ENCODE measurements at places on chromosomes 11 and 22. TPM values are rescaled to one million over a fixed set of nuclear protein-coding genes. Genes with fewer than 3 reads are reported as not detected.

DNA sequence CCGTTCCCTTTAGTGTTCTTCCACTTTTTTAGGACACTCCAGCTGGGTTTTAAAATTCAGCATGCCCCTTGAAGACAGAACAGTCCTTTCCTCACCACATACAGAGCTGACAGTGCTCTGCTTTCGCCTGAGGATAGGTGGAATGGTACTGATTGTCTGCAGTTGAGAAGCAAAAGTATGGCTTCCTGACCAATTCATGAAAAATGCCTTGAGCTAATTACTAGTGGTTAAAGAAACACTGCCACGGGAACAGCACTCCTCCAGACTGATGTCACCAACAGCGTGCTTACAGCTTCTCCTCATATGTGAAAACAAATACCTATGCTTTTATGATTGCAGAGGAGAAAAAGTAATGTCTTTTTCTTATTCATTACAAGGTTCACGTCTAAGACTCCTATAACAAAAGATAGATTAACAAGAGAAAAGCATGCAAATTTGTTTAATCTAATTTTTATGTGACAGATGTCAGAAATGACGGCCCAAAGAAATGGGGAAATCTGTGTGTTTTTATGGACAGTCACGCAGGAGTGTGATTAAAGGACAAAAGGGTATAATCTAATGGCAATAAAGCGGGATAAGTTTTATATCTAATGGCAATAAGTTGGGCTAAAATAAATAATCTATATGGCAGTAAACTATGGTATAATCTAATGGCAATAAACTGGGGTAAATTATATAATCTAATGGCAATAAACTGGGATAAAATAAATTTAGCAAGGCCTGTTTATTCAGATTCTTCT, 123.4 kb upstream of the ARHGAP42 start:
- H3K4me3 ChIP-seq: no peak overlapping the region
- no peaks in the 10 kb centered on the region for H3K27me3 ChIP-seq
- no peaks in the 10 kb centered on the region for H3K36me3 ChIP-seq
- H3K4me1 ChIP-seq: no peaks in the 10 kb centered on the region
- H3K27ac ChIP-seq: no peak overlapping the region

DNA sequence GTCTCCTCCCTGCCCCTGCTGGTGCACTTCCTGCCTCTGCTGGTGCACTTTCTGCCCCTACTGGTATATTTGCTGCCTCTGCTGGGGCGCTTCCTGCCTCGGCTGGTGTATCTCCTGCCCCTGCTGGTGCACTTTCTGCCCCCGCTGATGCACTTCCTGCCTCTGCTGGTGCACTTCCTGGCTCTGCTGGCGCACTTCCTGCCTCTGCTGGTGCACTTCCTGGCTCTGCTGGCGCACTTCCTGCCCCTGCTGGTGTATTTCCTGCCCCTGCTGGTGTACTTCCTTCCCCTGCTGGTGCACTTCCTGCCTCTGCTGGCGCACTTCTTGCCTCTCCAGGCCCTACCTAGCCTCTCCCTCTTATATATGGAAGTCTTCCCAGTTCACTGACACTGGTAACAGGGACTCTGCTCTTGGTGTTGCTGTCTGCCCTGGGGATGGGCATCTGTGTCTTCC, 10.1 kb downstream of the MTFP1 start:
- DNase-seq: no peak
- no peak overlapping the region for H3K27ac ChIP-seq
- H3K4me1 ChIP-seq: no peaks in the 10 kb centered on the region
- no peak overlapping the region for H3K4me3 ChIP-seq

GRCh38 chr22:48418831-48419230, 1408.8 kb downstream of the BRD1 start:
- H3K27me3 ChIP-seq: no peaks in the 10 kb centered on the region

DNA sequence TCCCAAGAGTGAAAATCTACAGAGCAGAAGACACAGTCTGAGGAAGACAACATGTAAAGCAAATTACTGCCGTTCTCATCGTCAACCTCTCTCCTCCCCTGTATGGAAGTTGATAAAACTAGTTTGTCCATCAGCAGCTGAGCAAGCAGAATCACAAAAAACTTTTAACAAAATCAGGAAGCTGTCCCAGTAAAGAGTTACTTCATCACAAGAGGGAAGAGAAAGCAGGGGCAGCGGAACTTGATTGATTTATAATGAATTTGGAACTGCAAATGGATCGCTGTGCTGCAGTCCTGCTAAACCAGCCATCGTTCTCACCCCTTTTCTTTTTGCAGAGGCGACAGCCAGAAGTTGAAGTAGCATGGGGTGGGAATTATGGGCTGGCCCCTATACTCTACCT, 13.7 kb upstream of the UCP3 start:
- no peak overlapping the region for H3K27ac ChIP-seq
- H3K27me3 ChIP-seq: no peaks in the 10 kb centered on the region
- DNase-seq: no peak
- no peaks in the 10 kb centered on the region for H3K36me3 ChIP-seq
- H3K4me3 ChIP-seq: no peak overlapping the region

DNA sequence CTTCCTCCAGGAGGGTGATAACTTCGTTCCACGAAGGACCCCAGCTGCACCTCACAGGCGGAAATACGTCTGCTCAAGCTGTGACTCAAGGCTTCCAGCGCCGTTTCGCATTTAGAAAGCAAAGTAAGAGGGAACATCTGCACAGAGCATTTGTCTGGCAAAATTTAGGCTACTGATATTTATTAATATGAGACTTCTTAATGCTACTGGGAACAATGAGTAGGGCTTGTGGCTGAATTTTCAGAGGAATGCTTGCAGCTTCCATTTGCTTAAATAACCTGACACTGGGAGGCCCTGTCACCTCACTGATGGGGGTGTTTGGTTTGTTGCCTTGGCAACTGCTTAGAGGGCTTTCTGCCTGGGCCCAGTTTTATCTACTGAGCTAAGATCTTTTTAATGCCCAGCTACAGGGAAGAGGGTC, 14.7 kb upstream of the ST14 start:
- H3K4me1 ChIP-seq: peaks cover 6% of the 10 kb centered on the region
- H3K4me3 ChIP-seq: no peak overlapping the region
- H3K27me3 ChIP-seq: no peaks in the 10 kb centered on the region
- DNase-seq: peak; percentile 65

GRCh38 chr11:133600306-133600705, 68.0 kb upstream of the OPCML start:
- no peak overlapping the region for H3K4me3 ChIP-seq
- no peak overlapping the region for H3K27ac ChIP-seq

DNA sequence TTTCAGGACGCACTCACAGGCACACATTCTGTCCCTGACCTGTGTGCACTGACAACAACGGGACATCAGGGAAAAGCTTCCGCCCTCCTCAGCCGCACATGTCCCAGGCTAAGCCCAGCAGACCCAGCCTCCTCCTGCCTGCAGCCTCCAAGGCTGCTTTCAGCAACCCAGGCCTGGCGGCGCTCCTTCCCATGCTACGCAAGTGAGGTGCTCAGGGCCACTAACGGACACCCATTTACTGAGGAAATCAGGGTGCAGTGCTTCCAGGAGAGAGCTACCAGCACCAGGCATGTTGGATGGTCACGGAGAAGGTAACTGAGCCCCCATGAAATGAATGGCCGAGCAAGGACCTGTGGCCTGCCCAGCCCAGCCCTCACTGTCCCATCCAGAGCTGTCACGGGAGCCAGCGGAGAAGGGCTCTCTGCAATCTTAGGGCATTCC, 6.9 kb downstream of the MOB2 start:
- H3K4me1 ChIP-seq: no peaks in the 10 kb centered on the region
- no peaks in the 10 kb centered on the region for H3K27me3 ChIP-seq
- no peak for DNase-seq

GRCh38 chr11:75547617-75548058, 14.4 kb upstream of the SERPINH1 start:
- no peaks in the 10 kb centered on the region for H3K36me3 ChIP-seq
- H3K4me1 ChIP-seq: peaks cover 5% of the 10 kb centered on the region
- no peaks in the 10 kb centered on the region for H3K27me3 ChIP-seq

- no peaks in the 10 kb centered on the region for H3K36me3 ChIP-seq
- H3K27ac ChIP-seq: no peak overlapping the region
- H3K27me3 ChIP-seq: no peaks in the 10 kb centered on the region
- H3K4me3 ChIP-seq: no peak overlapping the region
- no peaks in the 10 kb centered on the region for H3K4me1 ChIP-seq
Observed at GRCh38 chr11:126391970-126392632, 36.6 kb downstream of the ST3GAL4 start.

DNA sequence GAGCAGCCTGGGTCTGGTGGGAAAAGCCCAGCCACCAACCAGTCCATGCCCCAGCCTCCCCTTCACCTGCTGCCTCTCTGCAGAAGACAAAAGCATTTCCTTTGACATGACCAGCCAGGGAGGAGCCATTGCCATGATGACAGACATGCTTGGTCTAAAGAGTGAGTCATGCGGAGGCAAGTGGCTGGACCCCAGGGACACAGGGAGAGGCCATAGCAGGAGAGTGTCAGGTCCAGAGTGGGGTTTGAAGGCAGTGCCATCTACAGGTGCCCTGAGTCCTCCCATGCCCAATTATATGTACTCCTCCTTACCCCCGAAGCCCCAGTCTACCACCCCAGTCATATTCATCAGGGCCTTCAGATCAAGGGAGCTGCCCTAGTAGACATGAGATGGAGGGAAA, 67.4 kb downstream of the SCN3B start:
- H3K27ac ChIP-seq: no peak overlapping the region
- H3K4me1 ChIP-seq: peaks cover 15% of the 10 kb centered on the region
- DNase-seq: no peak
- H3K4me3 ChIP-seq: no peak overlapping the region
- peaks cover 49% of the 10 kb centered on the region for H3K36me3 ChIP-seq

DNA sequence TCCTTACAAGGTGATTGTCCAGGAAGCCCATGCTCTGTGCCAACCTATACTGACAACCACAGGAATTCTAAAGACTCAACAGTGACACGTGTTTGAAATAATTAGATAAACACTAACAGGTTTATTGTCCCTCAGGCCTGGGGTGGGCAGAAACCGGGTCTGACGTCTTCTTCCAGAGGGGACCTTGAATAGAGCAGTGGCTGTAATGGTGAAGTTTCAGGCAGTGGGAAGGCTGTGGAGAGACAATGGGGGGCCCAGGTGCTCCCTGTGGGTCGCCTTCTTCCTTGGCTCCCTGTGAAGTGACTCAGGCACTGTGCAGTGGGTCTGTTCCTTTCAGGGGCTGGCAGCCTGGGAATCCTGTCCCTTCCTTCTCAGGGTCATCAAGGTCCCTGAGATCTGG, 54.6 kb downstream of the OTOG start:
- no peak for DNase-seq
- no peak overlapping the region for H3K4me3 ChIP-seq
- H3K36me3 ChIP-seq: no peaks in the 10 kb centered on the region
- no peaks in the 10 kb centered on the region for H3K4me1 ChIP-seq
- peaks cover 26% of the 10 kb centered on the region for H3K27me3 ChIP-seq

DNA sequence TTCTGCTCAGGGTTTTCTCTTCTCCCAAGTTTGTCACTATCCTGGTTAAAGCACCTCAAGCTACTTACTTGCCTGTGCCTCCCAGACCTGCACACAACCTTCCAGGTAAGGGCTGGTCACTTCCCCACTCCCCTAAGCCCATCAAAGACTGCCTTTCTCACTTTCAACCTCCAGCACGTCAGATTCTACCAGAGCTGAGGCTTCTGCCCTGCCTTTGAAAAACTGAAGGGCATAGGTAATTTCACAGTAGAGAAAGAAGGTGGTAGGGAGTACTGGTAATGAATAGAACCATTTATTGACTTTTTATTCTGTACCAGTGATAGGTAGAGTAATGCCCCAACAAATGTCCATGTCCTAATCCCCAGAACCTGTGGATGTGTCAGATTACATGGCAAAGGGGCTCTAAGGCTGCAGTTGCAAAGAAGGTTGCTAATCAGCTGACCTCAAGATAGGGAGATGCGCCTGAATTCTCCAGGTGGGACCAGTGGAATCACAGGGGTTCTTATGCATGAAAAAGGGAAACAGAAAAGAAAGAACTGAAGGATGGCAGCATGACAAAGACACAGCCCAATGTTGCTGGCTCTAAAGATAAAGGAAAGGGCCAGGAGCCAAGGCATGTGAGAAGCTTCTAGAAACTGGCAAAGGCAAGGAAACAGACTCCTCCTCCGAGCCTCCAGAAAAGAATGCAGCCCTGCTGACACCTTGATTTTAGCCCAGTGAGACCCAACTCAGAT, 89.0 kb downstream of the SLC1A2 start:
- DNase-seq: peak; percentile 55
- H3K27me3 ChIP-seq: no peaks in the 10 kb centered on the region
- no peak overlapping the region for H3K27ac ChIP-seq
- H3K36me3 ChIP-seq: no peaks in the 10 kb centered on the region
- no peaks in the 10 kb centered on the region for H3K4me1 ChIP-seq

GRCh38 chr11:71505001-71505400, 22.1 kb upstream of the KRTAP5-7 start:
- peaks cover 26% of the 10 kb centered on the region for H3K36me3 ChIP-seq
- no peak for DNase-seq
- no peak overlapping the region for H3K27ac ChIP-seq
- H3K27me3 ChIP-seq: no peaks in the 10 kb centered on the region
- peaks cover 11% of the 10 kb centered on the region for H3K4me1 ChIP-seq

- no peak overlapping the region for H3K4me3 ChIP-seq
- H3K27ac ChIP-seq: peak overlapping the region; percentile 52
Observed at GRCh38 chr11:83681031-83681781, 395.0 kb upstream of the CCDC90B start.

- no peak overlapping the region for H3K27ac ChIP-seq
- no peak overlapping the region for H3K4me3 ChIP-seq
- H3K27me3 ChIP-seq: no peaks in the 10 kb centered on the region
- peak; percentile 18 for DNase-seq
Observed at GRCh38 chr22:19701420-19702145, 12.7 kb upstream of the SEPTIN5 start.

DNA sequence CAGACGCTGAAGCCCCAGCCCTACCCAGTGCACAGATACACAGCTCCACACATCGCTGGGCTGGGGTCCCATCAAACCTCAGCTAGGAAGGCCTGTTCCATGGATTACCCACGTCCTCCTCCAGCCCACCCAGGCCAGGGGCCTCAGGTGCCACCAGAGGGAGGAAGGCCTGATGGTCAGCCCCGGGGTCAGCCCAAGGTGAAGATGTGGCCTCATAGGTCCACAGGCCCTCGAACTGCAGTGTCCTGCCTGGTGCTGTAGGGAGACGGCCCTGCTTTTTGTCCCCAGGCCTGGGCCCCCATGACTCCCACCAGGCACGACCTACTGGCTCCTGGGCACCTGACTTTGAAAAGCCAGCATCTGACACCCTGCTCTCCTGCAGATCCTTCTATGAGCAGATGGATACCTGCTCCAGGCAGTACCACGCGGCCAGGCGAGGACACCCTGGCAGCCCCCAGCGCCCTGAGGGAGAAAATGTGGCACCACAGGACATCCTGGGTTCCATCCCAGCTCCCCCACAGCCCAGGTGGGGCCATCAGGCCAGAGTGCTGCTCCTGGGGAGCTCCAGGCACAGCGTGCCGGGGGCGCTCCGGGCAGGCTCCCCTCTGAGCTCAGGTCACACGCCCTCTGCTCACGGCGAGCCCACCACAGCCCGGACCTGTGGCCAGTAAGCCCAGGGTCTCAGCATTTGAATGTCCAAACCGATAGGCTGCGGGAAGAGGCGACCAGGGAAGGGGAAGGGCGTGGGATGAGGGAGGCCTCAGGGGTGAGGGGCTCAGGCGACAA, 15.8 kb upstream of the MOB2 start:
- no peak for DNase-seq
- H3K4me1 ChIP-seq: peaks cover under 1% of the 10 kb centered on the region
- H3K27me3 ChIP-seq: no peaks in the 10 kb centered on the region
- H3K27ac ChIP-seq: peak overlapping the region; percentile 53
- no peaks in the 10 kb centered on the region for H3K36me3 ChIP-seq

GRCh38 chr11:118000067-118000849, 14.1 kb downstream of the IL10RA start:
- H3K36me3 ChIP-seq: no peaks in the 10 kb centered on the region
- no peak overlapping the region for H3K4me3 ChIP-seq
- DNase-seq: no peak
- no peaks in the 10 kb centered on the region for H3K27me3 ChIP-seq
- H3K27ac ChIP-seq: no peak overlapping the region

The TTC9C gene
- 57.4 TPM for total RNA-seq

The APOBEC3G gene
- 19.7 TPM for total RNA-seq

The GPR83 gene
- 0.26 TPM for total RNA-seq

The NXPE2 gene
- not detected for total RNA-seq

The TALDO1 gene
- 193 TPM for total RNA-seq

The BDNF gene
- total RNA-seq: 0.36 TPM
